ENCODE measurements at places on chromosomes 1 and 21.
A peak's percentile ranks its signal among the peaks of the same experiment; 100 is the strongest.

- DNase-seq, result no peak
Observed at GRCh38 chr1:175405766-175406165, 213.2 kb upstream of the KIAA0040 start.

GRCh38 chr1:111864862-111865261 is 109.2 kb downstream of the DDX20 start:
- no peak for DNase-seq

GRCh38 chr1:81254560-81254959 is 546.2 kb upstream of the ADGRL2 start:
- DNase-seq, result no peak

GRCh38 chr1:245485996-245486395 is 331.2 kb downstream of the KIF26B start:
- DNase-seq, result no peak

GRCh38 chr1:41151846-41152245 is 90.3 kb downstream of the SCMH1 start:
- DNase-seq, result no peak

GRCh38 chr1:23473037-23473800 is 10.8 kb downstream of the ASAP3 start:
- DNase-seq, result no peak

GRCh38 chr1:65431111-65431705 is 10.7 kb downstream of the LEPR start:
- DNase-seq, result no peak

DNA sequence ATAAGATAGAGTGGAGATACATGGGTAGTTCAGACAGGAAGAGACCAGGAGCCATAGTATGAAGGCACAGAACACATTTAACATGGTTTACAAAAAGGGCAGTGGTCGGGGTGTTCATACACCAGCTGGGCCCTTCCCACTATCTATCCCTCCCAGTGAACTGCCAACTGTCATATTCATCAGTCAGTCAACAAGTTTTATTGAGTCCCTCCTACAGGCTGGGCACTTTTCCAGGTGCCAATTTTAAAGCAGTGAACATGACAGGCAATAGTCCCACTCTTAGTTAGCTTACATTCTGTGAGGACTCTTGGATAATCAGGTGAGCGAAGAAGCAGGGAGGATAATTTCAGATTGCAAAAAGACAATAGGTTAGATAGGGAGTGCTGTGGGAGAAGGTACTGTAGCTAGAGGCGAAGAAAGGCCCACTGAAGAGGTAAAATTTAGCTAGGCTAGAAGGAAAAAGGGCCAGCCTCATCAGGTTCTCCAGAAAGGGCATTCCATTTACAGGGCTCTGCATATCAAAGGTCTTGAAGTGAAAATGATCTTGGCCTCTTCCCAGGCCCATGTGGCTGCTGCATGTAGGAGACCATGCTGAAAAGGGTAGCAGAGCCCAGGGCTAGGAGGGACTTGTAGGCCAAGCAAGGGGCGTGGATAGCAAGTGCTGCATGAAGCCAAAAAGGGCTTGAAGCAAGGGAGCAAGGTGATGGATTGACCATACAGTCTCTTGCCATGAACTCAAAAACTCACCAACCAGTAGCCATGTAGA is 274.7 kb upstream of the SNX7 start:
- DNase-seq, result no peak

DNA sequence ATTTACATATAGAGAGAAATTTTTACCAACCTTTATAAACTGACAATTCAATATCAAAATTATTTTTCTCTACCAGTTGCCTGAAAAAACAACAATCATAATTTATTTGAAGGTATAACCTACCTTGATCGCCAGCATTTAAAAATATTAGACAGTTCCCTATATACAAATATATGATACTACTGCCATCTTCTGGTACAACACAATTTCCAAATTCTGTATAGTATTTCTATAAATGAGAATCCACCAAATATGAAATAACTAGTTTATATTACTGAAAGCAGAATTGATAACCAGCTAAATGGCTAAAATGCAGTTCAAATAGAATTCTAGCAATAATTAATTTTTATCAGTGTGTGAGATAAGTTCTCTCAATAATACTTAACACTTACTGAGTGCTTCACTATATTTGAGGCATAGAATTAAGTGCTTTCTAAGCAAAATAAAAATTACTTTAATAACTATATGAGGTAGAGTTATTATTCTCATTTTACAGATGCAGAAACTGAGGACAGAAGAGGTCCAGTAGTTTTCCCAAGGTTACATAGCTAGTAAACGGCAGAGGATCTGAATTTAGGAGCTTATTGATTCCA is 75.6 kb downstream of the PIGK start:
- no peak for DNase-seq

GRCh38 chr1:114105421-114105979 is 48.2 kb downstream of the SYT6 start:
- no peak for DNase-seq

DNA sequence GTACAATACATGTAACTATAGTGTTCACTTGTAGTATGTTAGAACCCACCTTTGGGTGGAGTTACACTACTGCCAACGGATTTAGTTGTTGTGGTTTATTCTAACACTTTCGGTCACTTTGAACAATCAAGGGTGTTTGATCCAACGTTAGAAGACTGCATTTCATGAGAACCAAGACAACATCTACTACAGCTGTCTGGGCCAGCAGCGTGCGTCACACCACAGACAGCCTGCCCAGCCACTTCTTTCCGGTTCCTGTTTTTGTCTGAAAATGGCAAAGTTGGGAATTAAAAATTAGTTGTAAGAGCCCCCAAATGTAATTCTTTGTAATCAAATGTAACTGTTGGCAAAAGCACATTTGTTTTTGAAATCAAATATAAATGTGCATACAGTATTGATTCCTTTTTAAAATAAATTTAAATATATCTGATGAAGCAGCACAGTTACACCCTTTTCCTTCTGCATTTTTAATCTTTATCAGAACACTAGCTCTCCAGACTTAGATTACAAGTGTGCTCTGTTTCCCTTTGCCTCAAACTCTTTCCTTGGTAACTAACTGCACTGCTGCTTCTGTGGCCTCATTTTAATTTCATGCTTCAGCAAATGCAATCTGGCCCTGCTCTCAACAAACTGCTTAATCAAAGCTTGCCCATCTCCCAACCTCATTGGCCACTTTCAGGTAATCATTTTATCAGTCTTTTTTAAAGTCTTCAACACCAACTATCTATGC is 86.6 kb upstream of the DPH5 start:
- DNase-seq, result no peak

GRCh38 chr1:86567878-86568277 is 21.0 kb downstream of the CLCA4 start:
- no peak for DNase-seq

- DNase-seq, result no peak
Observed at GRCh38 chr1:24101796-24102586, 9.9 kb downstream of the MYOM3 start.

DNA sequence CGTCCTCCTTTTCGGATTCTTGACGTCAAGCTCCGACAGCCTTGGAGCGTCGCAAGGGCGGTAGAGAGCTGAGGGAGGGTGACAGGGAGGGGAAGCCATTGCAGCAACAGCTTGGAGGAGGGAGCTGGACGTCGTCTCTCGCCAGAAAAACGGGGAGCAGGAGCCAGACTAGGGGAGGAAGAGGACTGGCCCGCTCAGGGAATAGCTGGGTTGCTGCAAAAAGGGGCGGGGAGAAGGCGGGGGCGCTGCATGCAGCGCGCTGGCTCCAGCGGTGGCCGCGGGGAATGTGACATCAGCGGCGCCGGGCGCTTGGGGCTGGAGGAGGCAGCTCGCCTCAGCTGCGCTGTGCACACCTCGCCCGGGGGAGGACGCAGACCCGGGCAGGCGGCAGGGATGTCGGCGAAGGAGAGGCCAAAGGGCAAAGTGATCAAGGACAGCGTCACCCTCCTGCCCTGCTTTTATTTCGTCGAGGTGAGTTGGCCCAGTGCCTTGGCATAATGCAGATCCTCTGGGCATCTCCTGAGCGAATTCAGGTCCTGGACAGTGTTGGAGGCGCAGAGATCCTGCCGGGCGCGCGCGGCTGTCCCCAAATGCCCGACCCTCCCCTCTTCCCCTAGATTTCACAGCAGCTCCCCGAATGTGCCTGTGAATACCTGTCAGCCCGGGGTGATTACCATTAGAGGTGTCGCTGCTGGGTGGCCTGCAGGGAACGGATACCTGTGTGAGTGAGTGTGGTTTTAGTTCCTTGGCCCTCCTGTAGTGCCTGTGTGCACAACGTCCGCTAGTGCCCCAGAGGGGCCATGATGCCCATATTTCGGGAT is at the start of gene PLPPR4:
Gene PLPPR4, plus strand, starts transcription at position 292 of the 821 bp plus-strand sequence. Its CDS starts 102 bp downstream, at position 394.
- DNase-seq, result no peak

DNA sequence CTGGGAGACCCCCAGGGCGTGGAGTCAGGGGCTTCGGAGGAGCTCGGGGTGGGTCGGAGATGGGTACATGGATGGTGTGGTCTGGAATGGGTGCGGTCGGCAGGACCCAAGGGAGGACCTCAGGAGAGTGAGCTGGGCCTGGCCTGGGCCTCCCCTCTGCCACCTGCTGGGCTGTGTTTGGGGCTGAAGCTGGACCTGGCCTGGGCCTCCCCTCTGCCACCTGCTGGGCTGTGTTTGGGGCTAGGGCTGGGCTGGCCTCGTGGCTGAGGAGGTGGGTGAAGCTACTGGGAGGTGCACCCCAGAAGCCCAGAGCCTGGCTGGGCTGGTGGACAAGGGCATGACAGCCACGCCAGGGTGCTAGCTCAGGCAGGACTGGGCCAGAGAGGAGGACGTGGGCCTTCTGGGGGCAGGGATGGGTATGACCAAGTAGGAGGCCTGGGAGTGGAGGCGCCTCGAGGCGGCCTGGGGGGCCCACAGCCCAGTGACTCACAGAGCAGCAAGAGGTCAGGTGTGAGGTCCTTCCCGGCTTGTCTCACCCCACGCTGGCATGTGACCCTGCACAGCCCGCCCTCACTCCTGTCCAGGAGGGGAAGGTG is 14.5 kb downstream of the SAMD11 start:
- DNase-seq, result no peak

DNA sequence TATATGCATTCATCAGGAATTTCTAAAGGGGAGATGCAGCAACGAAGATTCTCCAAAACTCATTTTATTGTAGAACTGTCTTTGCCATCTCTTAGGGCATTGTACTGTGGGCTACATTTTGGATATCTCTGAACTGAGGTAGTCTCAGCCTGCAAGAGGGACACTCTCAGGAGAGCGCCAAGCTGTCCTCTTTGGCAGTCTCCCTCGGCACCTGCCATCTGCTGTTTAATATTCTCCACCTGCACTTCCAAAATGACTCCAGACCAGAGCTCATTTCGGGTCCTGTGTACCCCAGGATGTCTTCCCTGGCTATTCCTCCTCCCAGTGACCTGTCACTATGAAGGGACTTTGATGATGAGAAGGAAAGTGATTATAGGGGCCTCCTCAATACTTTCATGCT is 356.3 kb upstream of the C1orf174 start:
- DNase-seq, result no peak

GRCh38 chr1:187460093-187460492 is 631.3 kb downstream of the PLA2G4A start:
- DNase-seq, result no peak

- no peak for DNase-seq
Observed at GRCh38 chr1:40699787-40700186, 8.3 kb downstream of the NFYC start.

DNA sequence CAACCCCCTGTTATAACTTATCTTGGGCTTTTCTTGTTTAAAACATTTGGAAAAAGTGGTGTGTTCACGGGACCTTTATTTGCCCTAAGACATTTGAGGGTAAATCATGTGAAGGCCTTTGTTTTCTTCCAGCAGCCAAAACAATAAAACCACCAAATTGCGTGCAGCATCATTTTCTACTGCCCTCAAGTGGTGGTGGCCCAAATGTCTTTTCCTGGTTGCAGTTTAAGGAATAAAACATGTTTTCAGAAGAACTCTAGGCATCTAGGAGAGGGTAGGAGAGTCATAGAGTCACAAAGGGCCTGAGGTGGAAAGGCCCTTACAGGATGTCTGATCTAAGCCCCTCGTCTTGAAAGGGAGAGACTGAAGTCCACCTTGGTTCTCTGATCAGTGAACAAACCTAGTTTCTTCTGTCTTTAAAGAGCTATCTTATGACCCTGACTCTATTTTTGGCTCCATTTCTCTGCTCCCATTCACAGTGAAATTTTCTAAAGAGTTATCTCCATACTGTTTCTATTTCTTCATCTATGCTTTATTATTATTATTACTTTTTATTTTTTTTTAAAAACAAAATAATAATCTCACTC is 16.0 kb upstream of the EPS15 start:
- peak; percentile 29 for DNase-seq

DNA sequence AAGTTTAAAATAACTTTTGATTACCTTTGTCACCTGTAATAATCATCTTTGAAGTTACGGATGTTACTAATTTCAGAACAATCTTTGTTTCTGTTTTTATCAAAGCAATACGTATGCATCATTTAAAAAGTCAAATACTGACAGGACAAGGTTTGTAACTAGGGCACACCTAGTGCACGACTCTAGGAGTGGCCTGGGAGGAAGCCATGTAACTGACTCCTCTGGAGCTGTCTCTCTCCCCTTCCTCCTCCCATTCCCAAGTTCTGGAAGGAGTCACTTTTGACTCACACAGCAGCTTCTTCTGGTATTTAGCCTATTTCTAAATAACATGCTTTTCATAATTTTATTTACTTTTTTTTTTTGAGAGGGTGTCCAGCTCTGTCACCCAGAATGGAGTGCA is 11.8 kb upstream of the RAP1GAP start:
- DNase-seq, result no peak

DNA sequence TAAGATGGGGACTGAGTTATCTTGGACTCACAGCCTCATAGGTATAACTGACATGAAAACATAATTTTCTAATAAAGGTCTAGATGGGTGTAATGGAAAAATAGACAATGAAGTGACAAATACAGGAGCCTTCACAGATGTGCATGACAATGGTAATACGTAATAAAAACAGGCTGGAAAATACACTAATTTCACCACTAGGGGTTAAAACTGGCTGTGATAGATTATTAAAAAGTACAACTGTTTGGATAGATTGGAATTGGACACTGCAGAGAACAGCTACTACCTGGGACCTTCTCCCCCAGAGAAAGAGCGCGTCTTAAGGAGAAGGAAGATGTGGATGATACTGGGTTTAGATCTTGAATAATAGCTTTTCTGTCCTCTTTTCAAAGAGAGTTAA is 9.8 kb downstream of the KAZN start:
- DNase-seq, result no peak

- DNase-seq, result no peak
Observed at GRCh38 chr1:42767510-42768000, 506 bp downstream of the C1orf50 start.

DNA sequence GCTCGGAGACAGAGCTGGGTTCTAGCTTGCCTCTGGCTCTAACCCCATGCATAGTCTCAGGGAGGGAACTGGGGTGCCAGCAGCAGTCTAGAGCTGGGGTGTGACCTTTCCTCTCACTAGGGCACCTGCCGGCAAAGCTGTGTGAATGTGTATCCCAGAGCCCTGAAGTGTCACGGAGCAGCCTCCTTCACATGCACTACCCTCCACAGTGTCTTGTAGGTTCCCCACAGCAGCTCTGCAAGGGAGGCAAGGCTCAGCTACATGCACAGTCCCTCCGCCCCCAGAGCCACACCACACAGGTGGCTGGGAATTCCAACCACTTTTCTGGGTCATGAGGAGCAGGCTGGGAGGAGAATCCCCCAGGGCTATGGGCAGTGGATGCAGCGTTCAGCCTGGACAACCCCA is 7.7 kb upstream of the HPCA start:
- no peak for DNase-seq

- DNase-seq, result no peak
Observed at GRCh38 chr1:223540485-223541106, 124.9 kb downstream of the CAPN8 start.

All from AG04450 (cell line).